ENCODE measurements at places on chromosomes 11 and 22.

DNA sequence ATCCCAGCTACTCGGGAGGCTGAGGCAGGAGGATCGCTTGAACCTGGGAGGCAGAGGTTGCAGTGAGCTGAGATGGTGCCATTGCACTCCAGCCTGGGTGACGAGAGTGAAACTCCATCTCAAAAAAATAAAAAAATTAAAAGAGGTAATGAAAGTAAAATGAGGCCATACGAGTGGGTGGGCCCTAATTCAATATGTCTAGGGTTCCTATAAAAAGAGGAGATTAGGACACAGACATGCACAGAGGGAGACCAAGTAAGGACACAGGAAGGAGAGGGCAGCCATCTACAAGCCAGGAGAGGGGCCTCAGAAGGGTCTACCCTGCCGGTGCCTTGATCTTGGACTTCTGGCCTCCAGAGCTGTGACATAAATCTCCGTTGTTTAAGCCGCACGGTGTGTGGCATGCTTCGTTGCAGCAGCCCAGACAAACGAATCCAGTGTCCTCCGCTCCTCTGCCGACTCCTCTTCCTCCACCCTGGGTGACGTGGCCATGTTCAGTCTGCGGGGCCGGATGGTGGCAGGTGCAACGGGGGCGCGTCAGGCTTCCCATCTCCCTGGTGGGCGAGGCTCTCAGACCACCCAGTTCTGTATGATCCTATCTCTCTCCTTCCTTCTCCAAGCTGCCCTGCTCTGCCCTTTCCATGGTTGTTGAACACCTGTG, 51.6 kb upstream of the PARVG start:
- DNase-seq = no peak

- DNase-seq = no peak
Measured at GRCh38 chr11:61921446-61921845, 4.1 kb upstream of the RAB3IL1 start.

DNA sequence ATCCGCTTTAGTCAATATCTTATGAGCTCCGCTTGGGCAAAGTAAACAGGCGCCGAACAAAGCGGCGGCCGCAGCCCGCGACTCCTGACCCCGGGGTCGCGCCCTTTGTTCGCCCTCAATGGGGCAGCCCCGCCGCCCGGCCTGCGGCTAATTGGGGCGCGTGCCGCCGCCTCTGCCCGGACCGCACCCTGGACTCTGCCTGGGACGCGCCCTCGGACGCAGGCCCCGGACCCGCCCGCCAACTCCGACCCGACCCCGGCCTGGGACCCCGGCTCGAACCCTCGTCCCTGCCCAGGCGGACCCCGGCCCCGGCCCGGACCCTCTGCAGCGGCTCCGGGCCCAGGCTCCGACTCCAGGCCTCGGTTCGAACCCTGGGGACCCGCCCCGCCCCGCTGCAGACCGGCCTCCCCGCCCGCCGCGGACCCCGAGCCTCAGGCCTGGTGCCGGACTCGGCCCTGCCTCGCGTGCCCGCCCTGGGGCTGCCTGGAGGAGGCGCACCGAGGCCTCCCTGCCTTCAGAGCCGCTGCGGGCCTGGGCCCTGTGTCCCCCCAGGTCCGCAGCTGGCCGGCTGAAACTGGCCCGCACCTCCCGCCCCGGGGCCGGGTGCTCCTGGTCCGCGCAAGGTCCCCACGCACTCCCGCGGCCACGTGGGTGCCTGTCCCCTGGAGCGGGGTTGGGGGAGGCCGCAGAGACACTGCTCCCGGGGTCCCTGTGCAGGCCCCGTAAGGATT, 84.7 kb upstream of the WNT7B start:
- no peak for DNase-seq

GRCh38 chr22:25735650-25736049, 6.3 kb upstream of the MYO18B start:
- DNase-seq = no peak

DNA sequence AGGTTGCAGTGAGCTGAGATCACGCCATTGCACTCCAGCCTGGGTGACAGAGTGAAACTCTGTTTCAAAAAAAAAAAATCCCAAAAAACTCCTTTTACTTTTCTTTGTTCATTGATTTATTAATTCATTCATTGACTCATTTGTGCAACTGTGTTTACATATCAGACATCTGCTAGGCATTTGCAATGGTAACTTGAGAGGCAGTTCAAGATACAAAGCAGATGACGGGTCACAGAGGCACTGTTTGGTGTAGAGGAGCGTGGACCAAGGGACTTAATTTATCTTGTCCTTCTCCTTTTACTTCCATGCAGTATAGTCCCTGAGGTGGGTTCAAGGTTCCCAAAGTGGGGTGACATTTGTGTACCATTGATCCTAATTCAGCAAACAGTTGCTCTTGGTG, 71.4 kb downstream of the KIAA1671 start:
- DNase-seq = no peak

GRCh38 chr11:119026970-119027369, 3.7 kb downstream of the SLC37A4 start:
- DNase-seq = no peak

DNA sequence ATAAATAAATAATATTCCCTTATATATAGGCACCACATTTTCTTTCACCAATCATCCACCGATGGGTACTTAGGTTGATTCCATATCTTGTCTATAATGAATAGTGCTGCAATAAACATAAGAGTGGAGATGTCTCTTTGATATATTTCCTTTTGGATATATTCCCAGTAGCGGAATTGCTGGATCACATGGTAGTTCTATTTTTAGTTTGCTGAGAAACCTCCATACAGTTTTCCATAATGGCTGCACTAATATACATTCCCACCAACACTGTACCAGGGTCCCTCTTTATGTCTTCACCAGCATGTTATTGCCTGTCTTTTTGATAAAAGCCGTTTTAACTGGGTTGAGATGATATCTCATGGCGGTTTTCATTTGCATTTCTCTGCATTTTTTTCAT, 23.6 kb downstream of the PAMR1 start:
- no peak for DNase-seq

GRCh38 chr11:3193373-3194015, 25.1 kb downstream of the MRGPRG start:
- no peak for DNase-seq

DNA sequence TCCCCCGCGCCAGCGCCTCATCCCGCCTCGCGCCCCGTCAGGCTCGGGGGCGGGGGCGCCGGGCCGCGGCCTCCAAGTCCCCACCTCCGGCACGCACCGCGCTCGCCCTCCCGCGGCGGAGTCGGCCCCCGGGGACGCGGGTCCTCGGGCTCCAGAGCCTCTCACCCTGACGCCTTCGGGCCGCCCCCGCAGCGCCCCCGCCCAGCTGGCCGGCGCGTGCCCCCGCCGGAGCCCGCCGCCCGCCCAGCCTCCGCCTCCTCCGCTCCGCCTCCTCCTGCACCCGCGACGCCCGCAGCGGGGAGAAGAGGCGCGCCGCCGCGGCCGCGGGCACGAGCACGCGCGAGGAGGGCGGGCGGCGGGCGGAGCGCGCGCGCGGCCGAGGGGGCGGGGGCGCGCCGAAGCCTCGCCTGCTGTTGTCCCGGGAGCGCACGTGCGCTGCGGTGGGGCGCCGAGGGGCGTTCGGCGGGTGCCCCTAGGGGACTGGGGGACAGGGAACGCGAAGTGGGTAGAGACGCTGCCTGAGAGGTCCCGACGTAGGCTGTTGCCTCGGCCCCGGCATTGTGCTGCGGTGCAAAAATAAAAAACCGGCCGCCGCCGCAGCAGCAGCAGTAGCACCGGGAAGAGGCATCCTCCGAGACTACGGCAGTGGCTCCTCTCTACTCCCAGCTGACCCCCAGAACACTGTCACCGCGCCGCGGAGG, 87.4 kb upstream of the ARHGAP32 start:
- peak; percentile 40 for DNase-seq

- DNase-seq = no peak
Measured at GRCh38 chr22:17797721-17798559, 23.7 kb upstream of the BID start.

- DNase-seq = no peak
Measured at GRCh38 chr22:31055117-31055634, 25.9 kb upstream of the SMTN start.

DNA sequence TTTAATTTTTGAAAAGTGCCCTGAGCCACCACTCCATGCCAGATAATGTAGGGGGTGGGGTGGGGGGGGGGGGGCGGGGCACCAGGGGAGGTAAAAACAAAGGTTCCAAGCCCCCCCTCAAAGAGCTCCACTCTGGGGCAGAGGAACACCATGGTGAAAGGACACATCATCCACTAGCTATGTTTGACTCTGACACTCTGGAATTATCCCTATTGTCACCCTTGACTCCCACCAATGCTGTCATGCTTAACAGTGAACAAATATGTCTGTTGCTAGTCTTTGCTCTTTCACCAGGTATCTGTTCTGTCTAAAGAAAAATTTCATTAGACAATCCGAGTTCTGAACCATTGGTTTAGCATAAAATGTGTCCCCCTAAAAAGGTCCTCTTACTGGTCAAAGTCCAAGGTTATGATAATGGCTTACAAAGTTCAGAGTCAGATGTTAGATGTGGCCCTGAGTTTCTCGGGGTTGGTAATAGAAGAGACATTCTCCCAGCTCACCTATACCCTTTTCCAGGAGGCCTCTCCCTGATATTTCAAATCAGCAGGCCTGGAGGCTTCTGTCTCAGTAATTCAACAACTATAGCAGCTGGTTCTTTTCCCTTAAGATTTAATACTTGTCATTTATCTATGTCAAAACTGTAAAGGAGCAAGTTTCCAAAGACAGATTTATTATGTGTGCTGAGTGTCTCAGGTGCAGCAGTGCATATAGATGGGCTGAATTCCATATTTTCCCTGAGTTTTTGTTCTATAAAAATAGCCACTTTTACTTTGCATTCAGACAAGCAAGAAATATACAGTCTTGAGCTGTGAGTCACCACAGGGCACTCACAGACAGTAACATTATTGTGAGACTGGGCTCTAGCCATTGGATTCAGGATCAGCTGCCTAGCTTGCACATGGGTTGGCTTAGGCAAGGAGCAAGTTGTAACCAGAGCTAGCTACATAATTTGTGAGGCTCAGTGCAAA, 174.1 kb downstream of the CSNK2A3 start:
- DNase-seq = no peak

DNA sequence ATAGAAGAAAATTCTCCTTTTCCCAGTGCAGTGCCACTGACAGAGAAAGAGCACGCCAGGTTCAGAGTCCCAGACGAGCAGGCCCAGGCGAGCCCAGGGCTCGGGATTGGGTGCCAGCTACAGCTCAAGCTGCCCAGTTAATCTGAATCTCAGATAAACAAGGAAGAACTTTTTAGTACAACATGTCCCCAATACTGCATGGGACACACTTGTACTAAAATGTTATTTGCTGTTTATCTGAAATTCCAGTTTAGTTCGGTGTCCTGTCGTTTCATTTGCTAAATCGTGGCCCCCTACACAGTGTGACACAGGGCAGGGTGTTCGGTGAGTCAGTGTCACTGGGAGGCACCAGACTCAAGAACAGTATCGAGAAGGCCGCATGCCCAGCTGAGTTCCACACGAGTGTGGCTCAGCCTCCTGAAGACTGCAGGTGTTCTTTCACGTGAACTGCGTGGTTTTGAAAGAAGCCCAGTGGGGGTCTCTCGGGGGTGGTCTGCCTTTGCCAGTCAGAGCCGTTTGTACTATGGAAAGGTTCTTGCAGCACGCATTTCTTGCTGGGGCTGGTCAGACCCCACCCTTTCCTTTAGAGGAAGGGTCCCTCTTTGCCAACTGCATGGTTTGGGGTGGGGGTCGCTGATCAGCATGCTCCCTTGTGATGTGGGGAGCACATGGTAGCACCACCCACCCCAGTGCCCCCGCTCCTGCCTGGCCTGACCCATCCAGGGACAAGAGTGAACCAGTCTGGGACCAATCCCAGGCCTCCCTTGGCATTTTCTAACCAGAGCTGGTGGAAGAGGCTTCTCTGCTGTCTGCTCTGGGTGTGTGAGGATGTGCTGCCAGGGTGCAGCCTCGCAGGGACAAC, 115.6 kb upstream of the B3GAT1 start:
- DNase-seq = no peak

GRCh38 chr11:132158696-132159095, 788.3 kb downstream of the NTM start:
- DNase-seq = no peak

GRCh38 chr22:26847046-26847445, 189.7 kb downstream of the MIAT start:
- no peak for DNase-seq

- no peak for DNase-seq
Measured at GRCh38 chr22:45112136-45112879, 51.4 kb upstream of the NUP50 start.

GRCh38 chr11:111520560-111520959, 6.0 kb downstream of the HOATZ start:
- DNase-seq = no peak

GRCh38 chr11:68989936-68990606, 9.3 kb upstream of the MRGPRD start:
- DNase-seq = no peak

- no peak for DNase-seq
Measured at GRCh38 chr11:24848857-24849256, 352.0 kb downstream of the LUZP2 start.

GRCh38 chr11:57416436-57416835, 10.5 kb downstream of the SLC43A3 start:
- no peak for DNase-seq

GRCh38 chr11:18692941-18693760, 5.4 kb upstream of the TMEM86A start:
- no peak for DNase-seq

DNA sequence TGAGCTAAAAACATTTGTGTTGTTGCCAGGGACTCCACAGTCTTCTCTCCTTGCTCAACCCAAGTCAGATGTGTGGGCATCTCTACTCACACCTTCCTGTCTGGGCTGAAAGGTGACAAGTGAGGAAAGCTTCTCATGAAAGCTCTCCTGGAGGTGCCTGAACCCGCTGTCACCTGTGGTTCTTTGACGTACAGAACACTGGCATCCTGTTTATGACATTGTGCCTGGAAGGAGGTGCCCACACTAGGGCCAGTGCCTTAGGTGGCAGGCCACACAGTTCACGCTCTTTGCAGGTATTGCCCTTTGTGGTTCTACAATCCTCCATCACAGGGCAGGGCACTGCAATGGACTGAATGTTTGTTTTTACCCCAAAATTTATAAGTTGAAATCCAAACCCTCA, 108.5 kb downstream of the CD44 start:
- DNase-seq = no peak

GRCh38 chr22:31495343-31495742, 993 bp upstream of the SFI1 start:
- no peak for DNase-seq

All from stimulated activated CD8-positive, alpha-beta memory T cell treated with anti-CD3 and anti-CD28 coated beads, Interleukin-2, amount 100 ng/mL, for 48 hours (primary cell).